ENCODE measurements at places on chromosomes 12 and 14.

DNA sequence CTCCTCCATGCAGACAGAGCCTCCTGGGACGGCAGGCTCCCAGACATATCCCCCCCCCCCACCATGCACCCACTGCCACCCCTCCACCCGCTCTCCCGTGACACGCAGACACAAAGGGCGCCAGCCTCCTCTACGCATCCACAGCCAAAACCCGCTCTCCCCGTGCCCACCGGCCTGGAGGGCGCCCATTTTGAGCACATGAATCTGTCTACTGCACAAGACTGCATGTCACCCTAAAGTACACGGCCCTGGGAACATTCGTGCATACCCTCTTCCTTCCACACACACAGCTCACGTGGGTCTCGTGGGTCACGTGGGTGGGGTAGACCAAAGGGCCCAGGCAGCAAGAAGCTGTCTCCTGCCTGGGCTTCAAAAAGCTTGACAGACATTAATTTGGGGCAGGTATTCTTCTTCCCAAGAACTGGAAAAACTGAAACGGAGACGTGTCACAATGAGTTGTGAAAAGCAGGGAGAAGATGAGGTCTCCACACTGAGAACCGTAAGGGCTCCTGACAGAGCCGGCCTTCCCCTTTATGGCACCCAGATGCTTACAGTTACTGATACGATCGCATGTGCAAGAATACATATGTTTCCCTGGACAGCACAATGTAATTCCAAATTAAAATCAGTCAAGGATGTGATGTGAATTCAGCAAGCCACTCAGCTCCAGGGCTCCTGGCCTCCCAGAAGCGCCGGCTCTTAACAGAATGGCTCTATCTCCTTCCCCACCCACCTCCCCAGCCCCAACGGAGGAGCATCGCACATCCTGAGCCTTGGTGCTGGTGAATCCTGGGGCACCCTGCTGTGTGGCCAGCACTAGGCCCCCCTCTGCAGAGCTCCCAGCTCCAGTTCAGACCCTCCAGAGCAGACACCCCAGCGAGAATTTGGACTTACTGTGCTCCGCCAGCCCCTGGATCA lies 1.9 kb downstream of the TGFB3 start:
- no peak for DNase-seq

GRCh38 chr12:32568228-32568627 lies 110.9 kb upstream of the DNM1L start:
- no peak for DNase-seq

GRCh38 chr12:62191491-62192179 lies 68.6 kb upstream of the USP15 start:
- DNase-seq = no peak

DNA sequence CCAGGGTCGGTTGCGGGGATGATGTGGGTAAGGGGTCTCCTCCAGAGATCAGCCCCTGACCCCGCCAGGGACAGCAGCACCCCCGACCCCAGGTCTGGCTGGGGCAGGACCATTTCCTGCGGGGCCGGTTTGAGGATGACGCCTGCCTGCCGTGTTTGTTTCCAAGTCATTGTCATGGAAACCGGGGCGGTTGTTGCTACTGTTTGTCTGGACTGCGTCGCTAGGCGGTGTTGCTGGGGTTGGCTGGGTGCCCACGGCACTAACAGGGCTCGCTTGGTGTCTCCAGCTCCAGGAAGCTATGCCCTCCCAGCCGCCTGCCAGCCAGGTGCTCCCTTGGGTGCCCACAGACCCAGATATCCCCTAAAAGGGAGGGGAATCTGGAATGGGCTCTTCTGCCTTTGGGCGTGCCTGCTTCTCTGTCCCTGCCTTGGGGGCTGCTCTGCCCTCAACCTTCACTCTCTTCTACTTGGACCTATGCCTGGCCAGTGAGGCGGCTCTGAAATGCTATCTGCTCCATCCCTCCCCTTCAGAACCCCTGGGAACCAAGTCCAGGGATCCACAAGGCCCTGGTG lies 4.7 kb upstream of the CRIP1 start:
- DNase-seq = peak; percentile 87

GRCh38 chr12:101607894-101608293 lies 13.1 kb downstream of the MYBPC1 start:
- DNase-seq = no peak

DNA sequence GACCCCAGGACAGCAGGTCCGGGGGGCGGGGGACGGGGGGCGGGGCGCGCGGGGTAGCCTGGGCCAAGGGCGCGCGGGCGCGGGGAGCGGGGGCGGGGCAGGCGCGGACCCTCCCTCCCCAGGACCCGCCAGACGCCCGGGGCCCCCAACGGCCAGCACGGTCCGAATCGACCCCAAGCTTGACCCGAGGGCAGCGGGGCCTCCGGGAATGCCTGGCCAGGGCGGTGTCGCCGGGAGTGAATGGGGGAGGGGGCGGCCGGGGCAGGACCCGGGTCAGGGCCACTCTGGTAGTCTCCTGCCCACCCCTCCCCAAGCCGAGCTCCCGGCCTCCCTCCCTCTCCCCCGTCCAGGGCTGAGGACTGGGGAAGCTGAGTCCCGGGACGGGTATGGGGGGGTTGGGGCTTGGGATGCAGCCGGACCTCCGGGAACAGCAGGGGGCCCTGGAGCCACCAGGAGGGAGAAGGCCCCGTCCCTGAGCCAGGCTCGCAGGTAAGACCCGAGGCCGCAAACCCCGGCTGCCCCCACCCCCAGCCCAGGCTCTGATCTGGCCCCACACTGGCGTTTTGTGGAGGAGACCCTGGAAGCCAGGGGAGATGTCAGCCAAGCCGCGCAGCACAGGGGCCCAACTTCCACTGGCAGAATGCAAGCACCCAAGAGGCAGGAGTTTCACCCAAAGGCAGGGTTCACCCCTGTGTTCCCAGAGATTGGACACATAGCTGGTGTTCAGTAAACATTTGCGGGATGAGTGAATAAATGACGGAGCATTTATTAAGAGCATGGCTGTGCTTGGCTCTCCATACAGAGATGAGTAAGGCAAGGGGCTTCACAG lies 545 bp upstream of the GALNT9 start:
- no peak for DNase-seq

DNA sequence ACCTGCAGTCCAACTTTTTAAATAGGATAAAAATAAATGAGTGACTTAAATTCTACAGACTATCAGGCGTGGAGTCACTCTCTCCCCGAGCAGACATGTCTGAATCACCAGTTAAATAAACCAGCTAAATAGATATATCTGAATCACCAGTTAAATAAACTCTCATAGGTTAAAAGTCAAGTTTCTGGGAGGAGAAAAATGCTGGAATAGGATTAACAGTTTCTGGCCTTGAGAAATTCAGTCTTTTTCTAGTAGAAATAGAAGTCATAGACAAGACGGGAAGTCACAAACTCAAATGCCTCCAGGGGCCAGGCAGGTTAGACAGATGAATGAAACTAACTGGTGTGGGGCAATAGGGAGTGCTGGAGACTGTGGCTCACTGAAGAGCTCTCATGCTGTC lies 258.6 kb upstream of the TMEM132C start:
- DNase-seq = no peak

DNA sequence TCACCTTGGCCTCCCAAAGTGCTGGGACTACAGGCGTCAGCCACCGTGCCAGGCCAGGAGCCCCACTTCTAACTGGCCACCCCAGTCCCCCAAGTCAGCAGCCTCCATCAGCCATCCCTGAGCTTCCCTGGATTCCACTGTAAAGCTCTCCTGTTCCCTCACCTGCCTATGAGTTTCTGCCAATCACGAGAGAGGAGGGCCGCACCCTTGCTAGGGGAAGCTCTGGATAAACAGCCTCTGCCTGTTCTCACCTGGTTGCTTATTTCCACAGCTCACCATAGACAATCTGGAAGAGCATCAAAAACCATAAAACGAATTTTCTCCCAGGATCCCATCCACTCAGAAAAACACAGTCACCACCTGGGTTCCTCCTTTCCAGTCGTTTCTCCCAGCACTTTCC lies 5.0 kb downstream of the CDCA4 start:
- DNase-seq = no peak

DNA sequence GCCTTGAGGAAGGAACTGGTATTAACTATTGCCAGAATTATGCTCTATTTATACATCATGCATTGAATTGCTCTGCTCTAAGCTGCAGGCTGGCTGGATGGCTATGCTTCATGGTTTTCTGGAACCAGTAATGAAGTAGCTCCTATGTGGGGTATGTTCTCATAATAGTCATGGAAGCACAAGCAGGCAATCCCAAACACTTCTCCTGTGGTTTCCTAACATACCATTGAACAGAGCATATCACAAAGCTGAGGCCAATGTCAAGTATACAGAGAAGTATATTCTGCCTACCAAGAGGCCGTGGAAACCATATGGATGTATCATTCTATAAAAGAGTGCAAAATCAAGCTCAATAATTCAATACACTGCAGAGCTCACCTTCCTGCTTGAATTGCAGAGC lies 1752.4 kb upstream of the FLRT2 start:
- no peak for DNase-seq

DNA sequence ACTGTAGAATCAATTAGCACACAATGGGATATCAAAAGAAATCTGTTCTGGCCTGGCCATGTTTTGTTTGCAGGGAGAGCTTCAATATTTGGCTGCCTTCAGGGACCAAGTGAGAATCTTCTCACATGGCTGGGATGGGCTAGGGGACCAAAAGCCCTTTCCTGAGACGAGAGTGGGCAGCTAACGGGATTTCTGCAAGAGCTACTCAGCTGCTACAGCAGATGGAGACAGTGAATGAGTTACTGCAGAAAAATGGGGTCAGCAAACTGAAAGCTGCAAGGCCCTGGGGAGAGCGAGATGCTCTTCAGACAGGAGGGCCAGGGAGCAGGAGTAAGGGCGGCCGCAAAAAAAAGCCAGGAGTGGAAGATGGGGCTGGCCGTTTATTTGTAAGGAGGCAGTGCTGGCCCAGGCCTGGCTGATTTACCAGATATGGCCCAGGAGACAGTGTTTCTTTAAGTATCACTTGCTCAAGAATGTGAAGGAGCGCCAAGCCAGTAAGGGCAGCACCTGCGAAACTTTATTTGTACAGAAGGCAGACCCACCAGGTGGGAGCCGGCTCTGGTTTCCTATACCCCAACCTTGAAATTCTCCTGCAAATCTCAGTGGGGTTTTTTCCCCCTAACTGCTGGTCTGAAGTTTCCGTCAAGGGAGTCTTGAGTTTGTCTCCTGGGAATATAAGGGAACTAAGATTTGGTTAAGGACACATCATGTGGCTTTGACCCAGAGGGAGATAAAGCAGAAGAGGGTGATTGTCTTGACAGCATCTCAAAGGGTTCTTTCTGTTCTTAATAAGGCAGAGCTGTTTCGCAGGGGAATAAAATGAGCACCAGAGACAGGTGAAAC lies 57.8 kb downstream of the SSH1 start:
- DNase-seq = no peak

- no peak for DNase-seq
Observed at GRCh38 chr12:88604646-88605045, 24.4 kb upstream of the KITLG start.

GRCh38 chr12:124623344-124624035 lies 56.1 kb upstream of the NCOR2 start:
- DNase-seq = no peak

DNA sequence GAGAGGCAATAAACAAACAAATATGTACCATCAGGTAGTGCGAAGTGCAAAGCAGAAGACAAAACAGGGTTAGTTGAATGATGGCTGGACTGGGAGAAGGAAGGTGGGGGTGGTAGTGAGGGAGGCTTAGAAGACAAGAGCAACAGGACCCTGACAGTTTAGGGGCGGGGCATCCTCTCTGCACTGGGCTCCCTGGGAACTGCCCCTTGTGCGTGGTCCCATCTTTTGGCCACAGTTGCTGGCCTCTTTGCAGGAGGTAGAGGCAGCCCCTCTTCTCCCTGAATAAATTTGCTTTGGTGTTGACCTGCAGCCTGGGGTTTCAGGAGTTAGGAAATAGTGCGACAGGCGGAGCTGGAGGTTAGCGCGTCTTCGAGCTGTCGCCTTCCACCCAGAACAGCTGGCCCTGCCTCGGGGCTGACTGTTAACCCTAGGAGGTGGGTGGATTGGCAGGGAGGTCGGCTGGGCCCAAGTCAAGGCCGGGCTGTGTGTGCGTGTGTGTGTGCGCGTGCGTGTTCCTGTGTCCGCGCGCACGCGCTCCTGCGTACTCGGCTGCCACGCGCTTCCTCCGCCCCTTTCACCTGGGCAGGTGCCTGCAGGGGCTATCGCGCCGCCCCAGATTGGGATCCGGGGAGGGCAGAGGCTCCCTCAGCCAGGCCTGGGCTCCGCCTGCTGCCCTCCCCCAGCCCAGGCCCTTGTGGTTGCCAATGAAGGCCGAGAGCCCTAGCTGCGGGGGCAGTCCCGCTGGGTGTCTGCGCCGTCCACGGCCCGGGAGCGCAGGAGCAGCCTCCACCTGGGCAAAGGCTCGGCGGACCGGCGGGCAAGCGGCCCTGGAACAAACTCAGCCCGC lies 180.8 kb downstream of the ADCK1 start:
- DNase-seq = no peak

DNA sequence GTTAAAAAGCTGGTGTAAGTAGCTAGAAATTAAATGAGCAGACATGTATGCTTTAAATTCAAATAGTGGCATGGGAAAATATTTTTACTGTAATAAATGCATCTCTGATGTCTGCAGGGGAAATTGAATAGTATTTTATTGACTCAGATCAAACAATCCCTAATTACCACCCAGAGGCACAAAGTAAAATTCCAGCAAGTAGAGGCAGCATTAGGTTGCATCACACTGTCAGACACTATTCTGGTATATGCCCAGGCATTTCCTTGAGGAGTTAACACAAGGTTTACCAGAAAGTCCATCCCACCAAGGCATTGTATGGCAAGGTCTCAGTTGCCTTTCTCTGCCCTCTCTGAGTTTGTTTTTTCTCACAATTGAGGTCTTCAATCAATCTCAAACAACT lies 201.6 kb upstream of the KITLG start:
- DNase-seq = no peak

DNA sequence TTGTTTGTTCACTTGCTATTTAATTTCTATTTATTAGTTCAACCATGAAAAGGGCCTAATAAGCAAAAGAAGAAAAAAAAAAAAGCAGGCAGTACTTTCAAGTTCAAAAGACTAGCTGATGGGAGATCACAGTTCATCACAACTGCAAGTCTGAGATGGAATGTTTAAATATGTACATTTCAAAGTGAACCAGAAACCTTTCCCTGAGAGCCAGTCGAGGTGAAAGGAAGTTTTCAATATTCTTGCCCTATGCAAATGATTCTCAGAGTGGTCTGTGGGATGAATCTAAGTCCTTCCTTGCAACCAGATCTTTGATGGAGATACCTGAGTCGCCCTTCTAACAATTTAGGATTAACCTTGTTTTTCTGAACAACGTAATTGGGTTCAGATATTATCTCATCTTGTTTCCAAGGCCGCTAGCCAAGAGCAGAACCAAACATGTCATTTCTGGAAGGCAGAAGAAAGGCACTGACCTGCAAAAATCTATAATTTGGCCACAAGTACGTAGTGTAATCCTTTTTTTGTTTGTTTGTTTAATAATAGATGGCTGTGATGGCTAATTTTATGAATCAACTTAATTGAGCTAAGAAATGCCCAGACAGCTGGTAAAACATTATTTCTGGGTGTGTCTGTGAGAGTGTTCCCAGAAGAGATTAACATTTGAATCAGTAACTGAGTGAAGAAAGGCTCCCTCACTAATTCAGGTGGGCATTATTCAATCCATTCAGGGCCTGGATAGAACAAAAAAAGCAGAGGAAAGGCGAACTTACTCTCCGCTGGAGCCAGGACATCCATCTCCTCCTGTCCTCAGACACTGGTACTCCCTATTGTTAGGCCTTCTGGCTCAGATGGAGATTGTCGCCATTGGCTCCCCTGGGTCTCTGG lies 171.1 kb upstream of the TMPO start:
- DNase-seq = no peak

- peak; percentile 35 for DNase-seq
Observed at GRCh38 chr12:70365648-70366518, at the start of gene KCNMB4. Gene KCNMB4 (plus strand): TSS chr12:70366290. CDS start chr12:70366735, 445 bp downstream.

All from stimulated activated CD8-positive, alpha-beta memory T cell treated with anti-CD3 and anti-CD28 coated beads, Interleukin-2, amount 100 ng/mL, for 1 hour (primary cell).